ENCODE measurements at places on chromosomes 7 and 10.

GRCh38 chr10:50063100-50063499 lies 4.7 kb upstream of the WASHC2A start:
- DNase-seq, result no peak

DNA sequence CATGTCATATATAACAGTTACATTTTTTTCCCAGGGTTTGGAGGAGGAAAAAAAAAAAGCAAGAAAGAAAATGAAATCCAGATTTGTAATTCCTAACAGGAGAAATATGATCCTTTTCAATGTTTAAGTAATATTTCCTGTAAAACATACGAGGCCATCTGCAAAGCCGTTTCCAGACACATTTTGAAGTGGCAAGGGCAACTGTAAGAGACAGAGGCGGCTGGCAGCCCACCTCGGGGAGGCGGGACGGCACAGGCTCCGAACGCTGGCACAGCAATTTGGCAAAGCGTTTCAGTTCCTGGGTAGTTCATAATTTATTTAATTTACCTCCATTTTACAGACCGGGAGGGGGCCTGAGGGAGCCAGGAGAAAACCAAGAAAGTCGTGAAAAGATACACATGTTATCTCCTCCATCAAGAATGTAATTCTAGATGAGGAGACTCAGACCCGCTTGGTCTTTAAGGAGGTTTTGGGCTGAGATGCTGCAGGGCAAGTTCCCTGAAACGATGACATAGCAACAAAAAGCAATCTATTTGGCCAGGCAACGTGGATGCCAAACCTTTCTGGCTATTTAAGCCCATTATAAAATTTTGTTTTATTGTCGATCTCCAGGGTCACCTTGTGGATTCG lies 448.5 kb upstream of the MKI67 start:
- DNase-seq, result no peak

DNA sequence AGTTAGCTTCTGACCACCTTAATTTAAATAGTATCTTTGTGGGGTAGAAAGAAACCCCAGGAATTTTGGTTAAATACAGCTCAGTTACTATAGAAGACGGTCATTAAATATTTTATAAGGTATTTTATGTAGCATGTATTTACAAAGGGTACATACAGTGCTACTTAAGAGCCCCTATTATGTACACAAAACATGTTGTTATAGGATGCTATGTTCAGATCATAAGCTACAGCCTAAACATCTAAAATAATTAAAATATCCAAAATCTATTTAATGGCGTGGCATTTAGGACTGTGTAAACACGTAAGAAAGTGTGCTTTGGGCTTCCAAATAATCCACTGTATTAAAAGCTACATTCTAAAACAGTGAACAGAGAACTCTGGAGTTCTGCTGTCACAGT lies 39.4 kb upstream of the DLX5 start:
- no peak for DNase-seq

DNA sequence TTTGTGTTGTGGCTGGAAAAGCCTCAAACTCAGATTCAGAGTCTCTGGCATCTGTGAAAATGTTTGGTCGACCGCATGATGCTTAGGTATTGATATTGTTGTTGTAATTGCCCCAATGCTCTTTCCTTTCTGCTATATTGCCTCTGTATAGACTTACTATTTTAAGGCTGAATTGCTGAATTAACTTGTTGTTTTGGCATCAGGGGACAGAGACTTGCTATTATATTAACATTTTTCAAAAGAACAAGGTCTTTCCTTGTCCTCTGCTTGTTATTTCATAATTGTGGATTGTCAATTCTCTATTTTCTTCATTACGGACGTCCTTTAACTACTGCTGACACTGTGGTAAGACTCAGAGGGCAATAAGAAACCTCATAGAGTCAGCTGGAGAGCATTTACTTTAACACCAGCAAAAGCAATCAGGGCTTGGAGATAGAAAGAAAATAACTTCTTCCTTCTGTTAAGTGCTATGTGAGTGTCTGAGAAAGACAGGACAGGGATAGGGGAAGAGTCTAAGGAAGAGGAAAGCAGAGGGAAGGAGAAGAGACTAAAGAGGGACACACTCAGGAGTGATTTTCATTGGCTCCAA lies 17.6 kb downstream of the CPED1 start:
- DNase-seq, result no peak

DNA sequence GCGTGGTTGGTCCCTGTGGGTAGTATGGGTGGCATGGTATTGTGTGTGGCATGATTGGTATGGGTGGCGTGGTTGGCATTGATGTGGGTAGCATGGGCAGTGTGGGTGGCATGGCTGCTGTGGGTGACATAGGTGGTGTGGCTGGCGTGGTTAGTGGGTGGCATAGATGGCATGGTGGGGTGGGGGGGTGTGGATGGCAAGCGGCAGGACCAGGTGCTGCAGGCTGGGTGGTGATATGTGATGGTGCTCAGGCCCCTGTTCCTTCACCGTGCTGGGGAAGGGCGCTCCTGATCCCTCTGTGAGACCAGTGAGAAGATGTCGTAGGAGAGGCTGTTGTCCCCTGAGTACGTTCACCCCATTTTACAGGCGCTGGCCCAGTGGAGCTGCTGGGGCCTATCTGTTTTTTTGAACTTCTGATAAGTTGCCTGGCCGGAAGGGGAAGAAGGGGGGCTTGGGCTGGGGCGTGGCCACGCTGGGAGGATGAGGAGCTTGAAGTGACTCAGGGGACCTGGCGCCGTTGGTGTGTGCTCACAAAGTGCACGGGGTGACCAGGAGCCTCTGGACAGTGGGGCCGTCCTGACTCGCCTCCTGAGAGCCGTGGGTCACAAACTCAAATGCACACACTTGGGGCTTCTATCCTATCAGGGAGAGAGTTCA lies 17.5 kb downstream of the INPP5A start:
- DNase-seq, result no peak

DNA sequence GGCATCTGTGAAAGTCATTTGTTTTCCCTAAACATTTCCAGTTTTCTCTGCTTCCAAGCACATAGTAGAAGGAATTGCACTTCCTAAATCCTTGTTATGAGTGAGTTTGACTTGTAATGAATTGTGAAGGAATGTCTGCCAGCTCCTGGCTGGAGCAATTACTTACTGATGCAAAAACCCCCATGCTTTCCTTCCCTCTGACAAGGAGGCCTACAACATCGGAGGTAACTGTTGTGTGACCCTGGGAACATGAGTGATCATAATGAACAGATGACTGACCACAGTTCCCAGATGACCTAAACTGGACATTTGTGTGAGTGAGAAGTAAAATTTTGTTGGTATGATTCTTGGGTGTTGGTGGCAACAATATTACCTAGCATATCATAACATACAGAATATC lies 21.4 kb upstream of the CPVL start:
- no peak for DNase-seq
